Activated CD8-positive, alpha-beta memory T cell treated with anti-CD3 and anti-CD28 coated beads for 24 hours (primary cell): ENCODE measurements at places on chromosomes 3 and 15.

GRCh38 chr15:52673734-52674133 is 5.5 kb downstream of the ATOSA start:
- DNase-seq: no peak

DNA sequence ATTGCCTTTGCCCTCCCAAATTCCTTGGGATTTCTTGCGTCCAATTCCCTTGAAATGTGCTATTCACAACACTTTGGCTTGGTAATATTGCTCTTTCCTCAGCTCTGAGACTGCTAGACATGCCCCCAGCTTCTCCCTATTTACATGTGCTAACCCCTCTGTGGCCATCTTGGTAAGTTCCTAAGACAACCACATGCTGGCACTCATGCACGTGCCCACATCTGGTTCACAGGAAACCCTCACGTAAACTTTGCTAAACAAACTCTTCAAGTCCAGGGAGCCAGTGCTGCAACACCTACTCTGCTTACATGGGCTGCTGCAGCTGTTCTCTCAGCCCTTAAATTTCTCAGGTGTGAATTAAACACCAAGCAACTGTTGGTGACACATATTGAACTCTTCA is 121.8 kb downstream of the ADAMTSL3 start:
- no peak for DNase-seq

GRCh38 chr3:197675951-197676350 is 60.8 kb downstream of the RUBCN start:
- no peak for DNase-seq

DNA sequence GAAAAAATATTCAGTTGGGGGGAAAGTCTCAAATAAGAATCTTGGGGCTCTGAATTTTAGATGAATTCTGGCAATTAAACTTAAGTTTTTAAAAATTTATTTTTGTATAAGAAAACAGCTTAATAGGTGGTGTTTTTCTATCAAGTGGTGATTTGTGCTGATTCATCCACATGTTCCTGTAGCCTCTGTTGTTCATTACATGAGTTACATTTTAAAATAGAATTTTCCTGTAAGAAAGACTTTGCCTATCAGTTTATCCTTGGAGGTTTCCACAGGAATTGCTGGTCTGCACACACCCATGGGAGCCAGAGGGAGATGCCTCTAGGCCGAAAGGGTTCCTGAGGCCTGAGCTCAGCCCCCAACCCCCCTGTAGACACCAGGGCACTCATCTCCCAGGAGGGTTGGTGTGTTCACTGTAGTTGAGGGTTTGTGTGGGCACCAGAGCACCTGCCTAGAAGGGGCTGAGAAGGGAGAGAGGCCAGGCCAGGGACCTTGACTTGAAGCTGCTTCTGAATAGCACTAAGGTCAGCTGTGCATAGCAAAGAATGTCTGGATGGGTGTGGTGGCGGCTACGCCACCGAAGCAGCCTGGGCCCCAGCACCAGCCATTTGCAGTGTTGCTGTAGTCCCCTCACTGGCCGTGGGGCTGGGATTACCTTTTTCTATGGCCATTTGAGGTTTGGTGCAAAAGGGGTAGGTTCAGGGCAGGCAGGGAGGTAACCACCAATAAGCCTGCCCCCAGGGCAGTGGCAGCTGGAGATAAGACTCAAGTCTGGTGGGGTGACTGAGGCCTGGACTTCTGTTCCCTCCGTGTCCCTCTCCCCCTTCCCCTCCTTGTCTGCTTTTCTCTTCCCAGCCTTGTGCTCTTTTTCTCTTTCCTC is 11.9 kb downstream of the DNAJA4 start:
- no peak for DNase-seq

GRCh38 chr3:128084675-128085021 is 32.4 kb downstream of the SEC61A1 start:
- no peak for DNase-seq
